ENCODE measurements at places on chromosomes 5 and 9. TPM values are rescaled to one million over a fixed set of nuclear protein-coding genes. Genes with fewer than 3 reads are reported as not detected.

The ADAMTS2 gene
- total RNA-seq = 0.29 TPM

The MRPS2 gene
- total RNA-seq = 117 TPM

The GARIN3 gene
- not detected for total RNA-seq

The TAF11L4 gene
- total RNA-seq = not detected

The PRDM12 gene
- not detected for total RNA-seq

The ADGRD2 gene
- total RNA-seq = not detected

The PRDM9 gene
- total RNA-seq = not detected

The OLFM1 gene
- not detected for total RNA-seq

The PCDHGA9 gene
- 1.9 TPM for total RNA-seq

The KLF4 gene
- 7.4 TPM for total RNA-seq

The NUP155 gene
- total RNA-seq = 40.3 TPM

- no peak for DNase-seq
These were observed 44.6 kb downstream of the NSG2 start for GRCh38 chr5:174090129-174090528.

DNA sequence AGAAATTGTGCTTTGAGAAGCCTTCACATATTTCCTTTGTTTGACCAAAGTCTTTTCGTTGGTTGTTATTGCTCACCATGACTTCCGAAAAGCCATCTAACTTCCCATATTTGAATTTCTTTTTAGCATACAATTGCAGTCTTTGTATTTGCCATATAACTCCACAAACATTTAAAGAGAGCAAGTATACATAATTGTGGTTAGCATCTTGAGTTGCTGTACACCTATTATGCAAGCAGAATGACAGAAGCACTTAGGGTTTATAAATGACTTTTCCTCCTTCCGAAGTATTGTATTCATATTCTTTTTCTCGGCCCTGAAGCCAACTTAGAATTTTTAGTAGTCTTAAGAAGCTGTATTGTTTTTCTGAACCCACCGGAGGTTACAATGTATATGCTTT lies 250.4 kb downstream of the RFK start:
- DNase-seq = no peak

GRCh38 chr9:19876569-19877316 lies 87.9 kb upstream of the SLC24A2 start:
- no peak for DNase-seq

DNA sequence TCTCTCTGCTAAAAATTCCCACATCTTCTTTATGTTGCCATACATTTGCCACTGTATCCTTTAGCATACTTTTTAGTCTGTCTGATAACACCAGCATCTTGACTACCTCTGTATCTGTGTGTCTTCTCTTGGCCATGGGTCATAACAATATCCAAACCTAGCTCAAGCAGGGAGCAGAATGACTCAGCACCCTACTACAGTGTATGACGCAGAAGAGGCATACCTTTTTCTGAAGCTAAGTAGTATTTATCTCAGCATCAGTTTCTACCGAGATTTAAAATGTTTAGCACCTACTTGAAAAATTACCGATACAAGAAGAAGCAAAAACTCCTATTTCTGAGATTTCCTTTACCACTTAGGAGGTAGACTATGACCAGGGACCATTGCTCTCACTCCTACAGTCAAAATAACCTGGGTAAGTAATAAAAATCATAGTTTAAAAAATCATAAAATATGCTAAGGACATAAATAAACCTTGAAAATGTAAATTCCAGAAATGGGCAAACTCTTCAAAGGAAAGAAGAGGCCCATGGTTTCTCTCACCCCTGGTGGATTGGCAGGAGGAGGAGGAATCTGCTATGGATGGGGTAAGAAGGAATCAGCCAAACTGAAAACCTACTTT lies 286.5 kb downstream of the MAST4 start:
- no peak for DNase-seq

GRCh38 chr9:122265149-122265915 lies 650 bp downstream of the MRRF start:
- DNase-seq = no peak

DNA sequence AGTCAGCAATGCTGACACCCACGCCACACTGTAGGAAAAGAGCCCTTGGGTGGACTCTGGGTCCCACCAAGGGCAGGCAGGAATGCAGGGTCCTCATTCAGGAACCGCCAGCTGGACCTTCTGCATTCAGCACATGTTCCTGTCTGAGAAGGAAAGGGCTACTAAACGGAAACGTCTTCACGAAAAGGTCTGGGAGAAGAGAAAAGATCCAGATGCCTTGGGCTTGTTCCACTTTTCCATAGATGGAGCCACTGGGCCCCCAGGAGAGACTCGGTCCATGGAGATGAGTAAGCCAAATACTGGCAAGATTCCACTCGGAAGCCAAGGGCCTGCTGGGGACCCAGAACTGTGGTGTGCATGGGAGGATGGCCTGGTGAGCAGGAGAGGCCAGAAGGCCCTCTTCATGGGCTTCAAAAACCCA lies 38.4 kb downstream of the LHFPL2 start:
- DNase-seq = no peak

- no peak for DNase-seq
These were observed 387.1 kb downstream of the PDE4D start for GRCh38 chr5:59506285-59506877.

GRCh38 chr9:127974769-127975261 lies 6.0 kb downstream of the EEIG1 start:
- DNase-seq = no peak

GRCh38 chr9:98781588-98782383 lies 14.6 kb downstream of the ANKS6 start:
- no peak for DNase-seq

DNA sequence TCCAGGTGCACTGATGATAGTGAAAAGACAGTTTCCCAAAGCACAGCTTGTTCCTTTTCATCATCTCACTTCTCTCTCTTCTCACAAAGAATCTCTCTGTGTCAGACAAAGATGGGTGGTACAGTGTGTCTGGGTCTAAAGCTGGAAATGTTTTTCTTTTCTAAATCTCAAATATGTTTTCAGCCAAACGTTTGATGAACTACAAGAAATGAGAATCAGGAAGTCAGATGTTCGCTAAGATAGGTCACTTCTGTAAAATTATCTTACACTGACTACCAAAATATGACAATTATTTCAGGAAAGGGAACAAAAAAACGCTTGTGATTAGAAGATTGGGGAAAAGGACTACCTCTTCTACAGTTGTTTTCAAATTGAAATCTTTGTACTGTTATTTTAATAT lies 708.8 kb downstream of the PTPRD start:
- DNase-seq = no peak

DNA sequence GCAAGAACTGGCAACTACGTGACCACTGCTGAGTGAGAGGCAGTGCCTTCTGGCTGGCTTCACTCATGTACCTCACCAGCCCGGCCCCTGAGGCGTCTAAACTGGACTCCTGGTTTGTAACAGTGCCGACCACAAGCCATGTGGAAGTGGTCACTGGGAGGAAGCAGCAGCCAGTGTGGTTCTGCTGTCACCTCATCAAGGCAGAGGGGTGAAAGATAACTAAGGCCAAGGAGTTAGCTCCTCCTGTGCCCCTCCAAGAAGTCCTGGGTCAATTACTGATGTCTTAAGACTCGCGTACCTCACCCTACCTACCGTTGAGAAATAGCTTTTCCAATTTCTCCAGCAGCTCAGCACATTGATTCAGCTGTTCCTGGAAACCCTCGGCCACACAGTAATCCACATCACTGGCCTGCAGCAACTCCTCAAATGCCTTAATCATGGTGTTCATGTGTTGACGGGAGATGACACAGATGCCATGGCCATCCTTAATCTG lies 142.9 kb downstream of the CDK5RAP2 start:
- no peak for DNase-seq

DNA sequence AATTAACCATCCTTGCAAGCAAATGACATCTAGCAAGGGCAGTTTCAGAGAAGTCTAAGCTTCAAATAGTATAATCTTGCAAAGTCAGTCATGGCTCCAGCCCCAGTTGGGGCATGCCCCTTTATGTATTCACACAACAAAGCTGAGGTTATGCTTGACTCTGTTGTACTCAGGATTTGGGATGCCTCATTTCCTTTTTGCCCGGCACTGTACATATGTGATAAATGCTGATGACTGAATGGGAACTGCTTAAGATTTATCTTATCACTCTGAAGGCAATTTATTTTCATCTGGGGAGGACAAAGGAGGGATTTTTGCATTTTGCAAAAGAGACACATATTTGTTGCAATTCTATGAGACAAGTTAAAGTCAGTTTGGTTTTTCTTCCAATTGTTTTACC lies 219.2 kb downstream of the TRPM3 start:
- no peak for DNase-seq

GRCh38 chr5:157263496-157264090 lies 2.3 kb upstream of the CYFIP2 start:
- no peak for DNase-seq

- no peak for DNase-seq
These were observed 1.4 kb downstream of the GNAQ start for GRCh38 chr9:78030296-78030552.

DNA sequence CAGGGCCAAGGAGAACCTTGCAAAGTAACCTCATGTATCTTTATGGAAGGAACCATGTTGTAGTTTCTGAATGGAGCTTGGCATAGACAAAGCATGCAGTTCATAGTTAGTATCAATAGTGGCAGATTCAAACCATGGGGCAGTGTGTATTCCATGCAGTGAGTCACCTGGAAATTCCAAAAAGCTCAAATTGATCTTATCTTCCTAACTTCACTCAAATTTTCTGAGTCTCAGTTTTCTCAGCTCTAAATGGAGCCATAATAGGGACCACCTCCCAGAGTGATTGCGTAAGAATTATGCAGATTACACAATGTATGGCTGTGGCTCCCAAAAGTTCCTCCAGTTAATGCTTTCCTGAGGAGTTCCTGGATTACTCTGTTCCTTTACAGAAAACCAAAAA lies 549.9 kb upstream of the KLF4 start:
- DNase-seq = no peak

- DNase-seq = no peak
These were observed 14.2 kb upstream of the ZBED3 start for GRCh38 chr5:77101298-77101697.

GRCh38 chr5:80076131-80077050 lies 41.2 kb downstream of the THBS4 start:
- DNase-seq = no peak

DNA sequence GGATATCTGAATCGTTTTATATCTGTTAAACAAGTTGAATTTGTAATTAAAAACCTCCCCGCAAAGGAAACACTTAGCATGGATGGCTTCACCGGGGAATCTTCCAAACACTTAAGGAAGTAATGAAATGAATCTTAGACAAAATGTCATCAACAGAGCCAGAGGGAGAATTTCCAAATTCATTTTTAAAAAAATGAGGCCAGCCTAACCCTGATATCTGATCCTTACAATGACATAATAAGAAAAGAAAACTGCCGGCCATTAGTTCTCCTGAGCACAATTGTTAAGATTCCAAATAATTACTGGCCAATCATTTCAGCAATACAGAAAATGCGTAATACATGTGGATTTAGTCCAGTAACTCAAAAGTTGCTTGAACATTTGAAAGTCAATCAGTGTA lies 6.1 kb upstream of the KIF12 start:
- DNase-seq = no peak

Data from epithelial cell of proximal tubule (primary cell).